ENCODE measurements at places on chromosomes 7 and 10.

DNA sequence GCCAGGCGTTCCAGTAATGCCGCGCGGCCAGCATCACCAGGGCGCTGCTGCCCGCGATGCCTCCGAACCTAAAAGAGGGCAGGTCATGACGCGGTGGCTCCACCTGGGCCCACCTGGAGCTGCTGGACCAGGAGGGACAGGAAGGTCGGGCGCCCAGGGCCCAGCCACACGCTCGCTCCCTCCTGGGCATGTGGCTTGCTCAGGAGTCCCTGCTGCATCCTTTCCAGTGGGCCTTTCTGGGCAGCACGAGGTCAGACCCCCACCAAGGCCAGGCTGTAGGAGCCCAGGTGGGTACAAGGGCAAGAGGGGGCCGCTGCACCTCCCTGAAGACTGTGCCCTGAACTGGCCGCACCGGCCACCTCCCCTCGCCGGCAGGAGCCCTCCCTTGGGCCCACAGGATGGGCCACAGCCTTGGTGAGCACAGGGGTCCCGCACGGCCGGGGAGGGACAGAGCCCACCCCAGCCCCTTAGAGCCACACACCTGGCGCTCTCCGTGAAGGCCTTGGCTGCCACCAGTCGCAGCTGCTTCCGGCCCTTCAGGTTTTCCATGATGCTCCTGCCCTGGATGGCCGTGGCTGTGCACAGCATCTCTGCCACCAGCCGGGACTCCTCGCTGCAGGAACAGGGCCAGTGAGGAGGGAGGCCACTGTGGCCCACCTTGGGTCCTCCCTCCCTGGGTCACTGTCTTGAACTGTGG is 43.2 kb downstream of the CFAP46 start:
- no peak for DNase-seq

DNA sequence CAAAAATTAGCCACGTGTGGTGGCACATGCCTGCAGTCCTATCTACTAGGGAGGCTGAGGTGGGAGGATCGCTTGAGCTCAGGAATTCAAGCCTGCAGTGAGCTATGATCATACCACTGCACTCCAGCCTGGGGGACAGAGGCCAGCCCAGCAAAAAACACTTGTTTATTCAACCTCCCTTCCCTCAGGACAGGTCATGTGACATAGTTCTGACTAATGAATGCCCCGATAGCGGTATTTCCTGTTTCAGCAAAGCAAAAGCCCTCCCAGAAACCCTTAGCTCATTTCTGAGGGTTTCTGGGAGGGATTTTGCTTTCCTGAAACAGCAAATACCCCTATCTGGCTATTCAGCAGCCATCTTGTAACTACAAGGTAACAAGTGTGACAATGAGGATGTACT is 157.1 kb downstream of the GATA3 start:
- DNase-seq: no peak

DNA sequence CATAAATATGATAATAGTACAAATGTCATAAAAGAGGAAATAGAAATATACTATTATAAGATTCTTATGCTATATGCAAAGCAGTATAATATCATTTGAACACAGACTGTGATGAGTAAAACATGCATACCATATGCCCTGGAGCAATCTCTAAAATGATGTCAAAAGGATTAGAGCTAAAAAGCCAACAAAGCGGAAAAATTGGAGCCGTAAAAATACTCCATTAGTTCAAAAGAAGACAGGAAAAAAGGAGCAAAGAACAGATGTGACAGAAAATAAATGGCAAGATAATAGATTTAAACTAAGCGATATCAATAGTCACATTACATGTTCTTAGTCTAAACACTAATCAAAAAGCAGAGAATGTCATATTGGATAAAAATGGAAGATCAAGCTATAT is 191.0 kb upstream of the PLPP4 start:
- DNase-seq: no peak

GRCh38 chr10:129899276-129900130 is 64.6 kb downstream of the EBF3 start:
- no peak for DNase-seq

DNA sequence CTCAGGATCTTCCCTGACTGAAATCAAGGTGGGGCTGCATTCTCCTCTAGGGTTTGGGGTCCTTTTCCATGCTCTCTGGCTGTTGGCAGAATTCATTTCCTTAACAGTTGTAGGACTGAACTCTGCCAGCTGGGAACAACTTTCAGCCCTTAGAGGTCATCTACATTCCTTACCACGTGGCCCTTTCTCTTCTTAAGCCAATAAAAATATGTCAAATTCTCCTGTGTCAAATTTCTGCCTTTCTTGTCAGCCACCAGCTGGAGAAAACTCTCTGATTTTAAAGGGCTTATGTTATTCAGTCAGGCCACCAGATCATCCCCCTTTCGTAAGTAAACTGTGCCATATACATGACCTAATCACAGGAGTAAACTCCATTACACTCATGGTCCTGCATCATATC is 95.3 kb upstream of the IL6 start:
- DNase-seq: no peak

DNA sequence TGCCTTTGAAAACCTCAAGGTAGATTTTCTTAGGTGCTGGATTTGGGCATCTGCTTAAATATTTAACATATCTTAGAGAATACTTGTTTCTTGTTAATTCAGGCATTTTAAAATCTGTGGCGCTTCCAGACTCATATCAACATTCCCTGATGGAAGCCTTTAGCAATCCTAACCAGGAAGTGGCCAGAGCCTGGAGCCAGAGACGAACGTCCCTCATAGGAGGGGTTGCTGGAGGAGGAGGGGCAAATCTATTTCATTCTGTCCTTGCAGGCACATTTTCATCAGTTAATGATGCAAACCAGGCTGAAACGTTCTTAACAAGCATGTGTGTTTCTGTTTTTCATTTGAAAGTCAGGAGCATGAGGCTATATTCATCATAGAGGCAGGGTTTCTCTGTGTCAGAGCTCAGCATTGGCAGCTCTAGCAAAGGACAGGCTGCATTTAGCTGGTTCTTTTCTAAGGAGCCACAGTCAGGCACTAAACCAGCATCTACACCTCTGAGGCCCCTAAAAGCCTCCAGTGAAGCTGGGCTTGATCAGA is 17.8 kb upstream of the IFIT2 start:
- no peak for DNase-seq

GRCh38 chr7:91285696-91286355 is 21.6 kb downstream of the FZD1 start:
- no peak for DNase-seq

GRCh38 chr7:117772421-117772820 is 100.8 kb downstream of the CTTNBP2 start:
- DNase-seq: no peak

DNA sequence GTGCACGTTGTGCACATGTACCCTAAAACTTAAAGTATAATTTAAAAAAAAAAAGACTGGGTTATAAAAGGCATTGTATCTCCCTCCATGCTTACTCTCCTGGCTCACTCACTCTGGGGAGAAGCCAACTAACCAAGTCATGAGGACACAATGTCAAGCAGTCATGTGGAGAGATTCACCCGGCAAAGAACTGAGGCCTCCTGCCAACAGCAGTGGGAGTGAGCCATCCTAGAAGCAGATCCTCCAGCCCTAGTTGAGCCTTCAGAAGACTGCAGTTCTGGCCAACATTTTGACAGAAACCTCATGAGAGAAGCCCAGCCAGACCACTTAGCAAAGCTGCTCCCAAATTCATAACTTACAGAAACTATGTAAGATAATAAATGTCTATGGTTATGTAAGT is 521.7 kb upstream of the FZD8 start:
- DNase-seq: no peak

- no peak for DNase-seq
Observed at GRCh38 chr10:60397792-60398191, 8.1 kb upstream of the ANK3 start.

DNA sequence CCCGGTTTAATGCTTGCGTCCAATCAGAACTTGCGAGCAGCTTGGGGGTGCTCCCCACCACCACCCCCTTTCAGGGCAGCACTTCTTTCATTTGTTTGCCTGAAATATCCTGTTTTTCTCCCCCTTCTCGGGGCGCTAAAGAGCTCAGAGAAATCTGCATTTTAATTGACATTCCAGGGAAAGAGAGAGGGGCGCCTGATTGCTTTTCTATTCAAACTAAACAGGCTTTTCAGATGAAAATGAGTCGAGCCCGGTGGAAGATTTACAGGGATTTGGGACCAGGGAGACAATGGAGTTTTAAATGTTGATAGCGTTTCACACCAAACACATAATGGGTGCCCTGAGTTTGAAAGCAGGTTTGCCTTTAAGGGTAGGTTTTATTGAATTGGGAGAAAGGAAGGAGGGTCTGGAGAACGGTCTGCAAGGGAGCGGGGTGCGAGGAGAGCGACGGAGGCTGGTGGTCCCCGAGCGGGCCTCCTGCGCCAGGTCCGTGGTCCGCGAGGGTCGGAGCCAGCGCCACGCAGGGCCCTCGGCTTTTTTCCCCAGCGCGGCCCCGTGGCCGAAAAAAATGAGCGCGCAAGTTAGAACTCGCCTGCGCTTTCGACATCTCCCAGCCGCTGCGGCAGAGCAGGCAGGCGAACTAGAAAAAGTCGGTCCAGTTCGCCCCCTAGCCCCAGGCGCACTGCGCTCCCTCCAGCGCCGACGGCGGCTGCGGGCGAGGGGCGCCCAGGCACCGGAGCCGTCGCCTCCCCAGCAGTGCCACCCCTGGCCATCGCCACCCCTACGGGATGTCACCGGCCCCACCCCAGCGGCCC is 1.3 kb downstream of the FGFR2 start:
- no peak for DNase-seq

DNA sequence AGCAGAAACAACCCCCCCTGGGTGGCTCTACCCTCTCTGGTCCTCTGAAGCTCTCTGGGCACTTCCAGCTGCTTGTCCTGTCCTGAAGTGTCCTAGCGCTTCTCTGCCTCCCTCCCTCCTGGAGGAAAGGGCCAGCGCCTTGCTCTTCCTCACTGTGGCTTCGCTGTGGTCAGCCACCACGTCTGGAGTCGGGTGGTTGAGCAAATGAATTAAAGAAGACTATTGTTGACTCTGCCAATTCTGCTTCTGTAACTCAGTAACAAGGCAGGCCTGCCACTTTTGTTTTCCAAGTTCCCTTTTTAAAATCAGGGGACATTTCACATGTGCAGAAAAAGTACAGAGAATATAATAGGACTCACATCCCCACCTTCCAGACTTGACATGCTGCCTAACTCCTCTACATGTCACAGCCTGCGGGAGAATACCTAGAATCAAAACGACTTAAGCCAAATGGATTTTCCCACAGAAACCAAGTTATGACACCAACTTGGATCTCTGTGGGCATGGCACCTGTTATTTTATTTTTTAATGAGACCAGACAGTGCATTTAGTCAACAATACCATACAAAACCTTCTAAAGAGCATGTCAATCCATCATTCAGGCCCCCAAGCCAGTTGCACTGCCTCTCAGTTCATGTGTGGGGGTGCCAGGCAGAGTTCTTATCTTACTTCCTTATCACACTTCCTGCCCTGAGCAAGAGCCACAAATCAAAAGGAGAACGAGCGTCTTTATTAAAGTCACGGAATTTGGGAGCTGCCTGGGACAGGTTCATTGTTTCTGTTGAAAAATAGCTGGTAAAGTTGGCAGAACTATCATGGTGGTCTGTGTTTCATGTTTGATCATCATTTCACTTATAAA is 6.8 kb downstream of the FFAR4 start:
- DNase-seq: no peak

GRCh38 chr7:2941216-2941859 is 97.2 kb upstream of the GNA12 start:
- no peak for DNase-seq

DNA sequence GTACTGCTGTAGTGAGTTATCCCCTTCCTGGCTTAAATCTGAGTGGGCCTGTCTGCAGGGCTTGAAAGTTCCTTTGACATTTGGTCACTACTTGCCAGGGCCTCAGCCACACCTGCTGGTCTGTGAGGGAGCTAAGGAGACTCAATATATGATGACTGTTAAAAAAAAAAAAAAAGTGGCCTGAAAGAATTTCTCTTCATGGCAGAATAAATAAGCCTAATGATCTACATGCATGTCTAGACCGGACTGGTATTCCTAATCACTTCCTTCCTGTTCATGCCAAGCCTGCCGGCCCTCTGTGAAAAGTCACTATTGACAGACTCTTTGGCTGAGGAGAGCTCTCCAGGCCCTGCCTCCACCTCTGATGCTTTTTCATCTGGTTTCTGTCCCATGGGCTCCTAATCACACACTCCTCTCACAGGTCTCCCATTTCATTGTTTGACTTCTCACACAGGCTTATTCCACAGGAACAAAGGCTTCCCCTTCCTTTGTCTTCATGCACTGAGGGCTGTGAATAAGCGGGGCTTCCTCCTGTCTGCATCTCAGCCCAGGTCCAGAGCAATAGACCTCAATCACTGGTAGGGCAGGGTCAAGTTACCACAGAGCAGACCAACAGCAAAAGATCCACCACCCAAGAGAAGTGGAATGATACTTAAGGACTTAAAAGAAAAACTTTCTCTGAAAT is 99.1 kb upstream of the SEC61G start:
- no peak for DNase-seq

- no peak for DNase-seq
Observed at GRCh38 chr7:124060528-124060927, 27.7 kb upstream of the TMEM229A start.

DNA sequence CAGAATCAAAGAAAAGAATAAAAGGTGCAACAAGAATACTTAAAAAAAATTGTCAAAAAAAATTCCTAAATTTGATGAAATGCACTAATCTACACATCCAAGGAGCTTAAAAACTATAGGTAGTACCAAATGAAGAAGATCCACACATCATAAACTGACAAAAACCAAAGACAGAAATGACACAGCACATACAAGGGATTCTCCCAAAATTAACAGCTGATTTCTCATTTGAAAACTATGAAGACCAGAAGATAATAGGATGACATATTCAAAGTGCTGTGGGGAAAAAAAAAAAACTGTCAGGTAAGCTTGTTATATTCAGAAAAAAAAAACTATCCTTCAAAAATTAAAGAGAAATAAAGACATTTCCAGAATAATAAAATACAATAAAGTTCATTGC is 618.2 kb downstream of the TNS3 start:
- no peak for DNase-seq

DNA sequence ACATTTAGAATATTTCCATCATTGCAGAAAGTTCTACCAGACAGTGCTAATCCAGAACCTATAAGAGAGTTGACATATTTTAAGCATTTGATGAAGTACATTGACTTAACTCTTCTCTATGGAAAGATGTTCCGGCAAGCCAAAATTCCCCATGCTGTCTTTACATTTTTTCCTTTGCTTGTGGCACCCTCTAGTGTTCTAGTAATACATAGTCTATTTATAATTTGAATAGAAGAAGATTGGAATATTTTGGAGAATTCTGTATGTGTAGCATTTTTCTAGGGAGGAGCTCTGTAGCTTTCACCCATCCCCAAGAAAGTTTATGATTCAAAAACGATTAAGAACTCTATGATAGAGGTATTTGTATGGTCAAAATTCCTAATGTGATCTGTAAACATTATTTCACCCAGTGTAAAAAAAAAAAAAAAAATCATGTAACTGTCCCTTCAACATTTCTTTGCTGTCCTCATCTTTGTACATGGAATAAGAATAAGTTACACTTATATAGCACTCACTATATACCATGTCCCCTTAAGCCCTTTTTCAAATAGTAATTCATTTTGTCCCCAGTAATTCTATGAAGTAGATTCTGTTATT is 33.2 kb downstream of the NRF1 start:
- no peak for DNase-seq

All from stimulated activated CD8-positive, alpha-beta memory T cell treated with anti-CD3 and anti-CD28 coated beads, Interleukin-7, amount 100 ng/mL, for 1 hour (primary cell).